ENCODE measurements at places on chromosomes 5 and 9.

DNA sequence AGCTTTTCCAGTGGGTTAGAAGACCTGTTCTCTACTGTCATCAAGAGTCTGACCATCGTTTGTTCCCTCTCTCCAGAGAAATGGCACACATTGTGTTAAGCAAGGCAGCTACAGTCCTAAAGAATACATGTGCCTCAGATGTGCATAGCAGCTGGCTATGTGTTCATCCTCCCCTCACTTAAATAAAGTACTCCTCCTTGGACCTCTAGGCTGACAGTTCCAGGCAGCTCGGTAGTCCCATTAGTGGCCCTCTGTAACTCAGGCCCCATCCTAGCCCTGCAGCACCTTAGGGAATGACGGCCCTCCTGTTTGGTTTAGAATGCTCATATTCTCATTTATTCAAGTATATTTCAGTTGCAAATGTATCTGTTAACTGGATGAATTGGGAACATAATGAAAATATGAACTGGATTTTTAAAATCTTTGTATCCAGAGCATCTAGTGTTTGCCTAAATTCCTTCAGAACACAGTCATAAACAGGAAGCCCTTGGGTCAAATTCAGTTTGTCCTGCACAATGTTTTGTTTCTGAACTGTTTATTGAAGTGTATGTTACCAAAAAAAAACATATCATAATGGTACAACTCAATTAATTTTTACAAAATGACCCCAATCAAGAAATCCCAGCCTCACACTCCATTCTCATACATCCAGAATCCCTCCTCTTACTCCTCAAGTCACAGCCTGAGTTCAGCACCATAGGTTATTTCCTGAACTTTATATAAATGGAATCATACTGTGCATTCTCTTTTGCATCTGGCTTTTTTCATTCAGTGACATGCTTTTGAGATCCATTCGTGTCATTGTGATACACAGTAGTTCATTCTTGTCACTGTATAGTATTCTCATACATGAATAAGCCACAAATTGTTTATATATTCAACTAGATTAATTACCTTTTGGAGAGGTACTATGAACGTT, 1.6 kb upstream of the ASPN start:
- no peak for DNase-seq

DNA sequence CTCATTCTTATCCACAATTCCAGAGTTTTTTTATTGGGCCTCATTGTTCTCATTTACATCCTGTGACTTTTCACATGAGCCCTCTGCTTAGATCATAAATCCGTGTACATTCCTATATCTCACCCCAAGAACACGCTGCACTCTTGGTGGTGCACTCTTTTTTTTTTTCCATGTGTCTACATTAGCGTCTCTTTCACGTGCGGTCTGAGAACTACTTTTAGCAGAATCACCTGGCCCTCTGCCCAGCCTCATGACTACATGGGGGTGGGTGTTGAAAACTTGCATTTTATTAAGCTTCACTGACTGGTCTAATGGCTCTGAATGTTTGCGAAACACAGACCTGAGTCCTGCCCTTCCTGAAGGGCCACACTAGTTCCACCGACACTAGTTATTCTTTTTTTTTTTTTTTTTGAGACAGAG, 18.6 kb downstream of the C9orf57 start:
- no peak for DNase-seq

DNA sequence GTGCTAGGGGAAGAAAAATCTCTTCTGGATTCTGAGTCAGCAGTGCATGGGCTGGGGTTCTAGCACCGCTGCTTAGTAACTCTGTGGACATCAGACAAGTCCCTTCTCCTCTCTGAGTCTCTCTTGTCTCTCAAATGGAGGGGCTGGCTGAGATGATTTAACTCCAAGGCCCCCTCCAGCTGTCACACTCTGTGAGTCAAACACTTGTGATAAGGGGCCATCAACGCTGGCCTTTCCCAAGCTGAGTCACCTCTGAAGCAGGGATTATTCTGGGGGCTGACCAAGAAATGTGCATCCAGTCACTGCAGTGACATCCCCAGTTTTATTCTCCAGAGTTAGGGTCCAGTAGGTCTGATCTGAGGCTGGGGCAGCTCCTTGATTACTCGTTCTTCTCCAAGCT, 110.4 kb upstream of the ZNF462 start:
- DNase-seq: no peak

- DNase-seq: no peak
Observed at GRCh38 chr5:101605700-101606099, 690.4 kb downstream of the SLCO4C1 start.

GRCh38 chr9:99056886-99057664, 47.8 kb upstream of the TGFBR1 start:
- DNase-seq: no peak

DNA sequence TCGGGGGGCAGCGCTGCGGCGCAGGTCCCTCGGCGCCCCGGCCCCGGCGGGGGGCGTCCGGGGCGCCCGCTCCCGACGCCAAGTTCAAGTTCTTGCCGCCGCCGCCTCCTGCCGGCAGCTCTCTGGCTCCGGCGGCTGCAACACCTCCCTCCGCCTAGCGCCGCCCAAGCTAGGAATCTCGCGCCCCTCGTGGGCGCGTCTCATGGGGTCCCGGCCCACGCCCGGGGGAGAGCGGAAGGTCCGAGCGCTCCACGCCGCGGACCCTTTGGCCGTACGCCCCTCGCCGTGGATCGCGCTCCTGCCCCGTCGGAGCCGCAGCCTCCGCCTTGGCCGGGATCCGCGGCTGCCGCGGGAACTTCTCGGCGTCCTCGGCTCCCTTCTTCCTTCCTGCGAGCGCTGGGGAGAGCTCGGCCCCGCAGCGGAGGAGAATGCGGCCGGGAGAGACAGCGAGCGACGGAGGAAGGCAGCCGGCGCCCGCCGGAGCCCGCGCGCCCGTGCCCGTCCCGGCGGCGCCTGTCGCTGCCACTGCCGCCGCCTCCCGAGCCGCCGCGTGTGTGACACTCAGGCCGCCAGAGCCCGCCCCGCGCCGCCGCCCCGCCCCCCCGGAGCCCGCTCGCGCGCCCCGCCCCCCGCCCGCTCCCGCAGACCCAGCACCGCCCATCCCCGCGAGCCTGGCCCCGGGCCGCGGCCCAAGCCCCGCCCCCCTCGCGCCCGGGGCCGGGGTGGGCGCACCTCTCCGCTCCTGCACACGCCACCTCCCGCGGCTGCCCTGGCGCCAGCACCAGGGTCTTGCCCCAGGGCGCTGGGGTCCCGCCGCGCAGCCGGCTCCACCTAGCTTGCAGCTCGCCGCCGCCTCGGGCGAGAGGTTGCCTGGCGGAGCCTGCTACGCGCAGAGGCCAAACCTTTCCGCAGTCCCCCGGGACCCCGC, at the start of gene SHB:
Gene SHB (minus strand): TSS at position 527 of the 928 bp plus-strand sequence. CDS start 582 bp downstream, outside the sequence.
- peak; percentile 68 for DNase-seq

- no peak for DNase-seq
Observed at GRCh38 chr5:123035918-123036390, 571 bp downstream of the PPIC start.

DNA sequence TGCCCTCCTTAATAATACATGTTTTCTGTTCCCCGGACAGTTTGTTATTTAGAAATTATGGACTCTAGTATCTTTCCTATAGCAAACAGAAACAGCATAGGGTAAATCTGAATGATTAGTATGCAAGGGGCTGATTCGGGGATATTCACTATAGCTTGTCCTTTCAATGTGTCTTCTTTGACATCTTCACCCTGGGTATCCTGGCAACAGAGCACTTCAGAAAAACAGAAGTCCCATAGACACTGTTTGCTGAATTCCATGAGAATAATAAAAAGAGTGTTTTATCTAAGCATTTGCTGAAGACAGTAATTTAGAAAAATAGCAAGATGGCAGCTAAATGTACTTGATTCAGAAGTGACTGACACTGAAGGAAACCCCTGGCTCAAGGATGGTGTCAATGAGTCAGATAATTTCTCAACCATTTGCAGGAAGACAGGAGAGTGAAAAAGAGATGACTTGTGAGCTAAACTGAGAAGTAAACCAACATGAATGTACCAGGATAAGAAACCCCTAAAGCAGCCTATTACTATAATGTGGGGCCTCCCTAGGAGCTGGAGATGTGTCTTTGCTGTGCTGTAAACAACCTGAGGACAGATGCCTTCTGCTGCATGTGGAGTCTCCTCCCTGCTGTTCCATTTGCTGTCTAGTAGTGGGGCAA, 246.2 kb downstream of the MAN2A1 start:
- DNase-seq: no peak

- no peak for DNase-seq
Observed at GRCh38 chr5:158471535-158471924, 612.6 kb upstream of the CLINT1 start.

GRCh38 chr9:128552744-128553440, 505 bp downstream of the SPTAN1 start:
- no peak for DNase-seq

- DNase-seq: no peak
Observed at GRCh38 chr9:136629001-136629878, 33.5 kb upstream of the EGFL7 start.

- DNase-seq: no peak
Observed at GRCh38 chr5:177611446-177612214, 11.7 kb downstream of the B4GALT7 start.

DNA sequence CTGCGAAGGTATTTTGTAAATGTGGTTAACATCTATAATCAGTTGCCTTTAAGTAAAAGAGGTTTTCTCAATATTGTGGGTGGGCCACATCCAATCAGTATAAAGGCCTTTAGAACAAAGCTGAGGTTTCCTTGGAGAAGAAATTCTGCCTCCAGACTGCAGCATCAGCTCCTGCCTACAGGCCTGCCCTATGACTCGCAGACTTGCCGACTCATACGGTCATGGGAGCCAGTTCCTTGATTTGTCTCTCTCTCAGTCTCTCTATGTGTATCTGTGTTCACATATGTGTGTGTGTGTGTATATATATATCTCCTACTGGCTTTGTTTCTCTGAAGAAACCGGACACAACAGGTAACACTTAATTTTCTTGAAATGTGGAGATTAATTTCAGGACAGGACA, 45.3 kb downstream of the SLC36A1 start:
- no peak for DNase-seq

DNA sequence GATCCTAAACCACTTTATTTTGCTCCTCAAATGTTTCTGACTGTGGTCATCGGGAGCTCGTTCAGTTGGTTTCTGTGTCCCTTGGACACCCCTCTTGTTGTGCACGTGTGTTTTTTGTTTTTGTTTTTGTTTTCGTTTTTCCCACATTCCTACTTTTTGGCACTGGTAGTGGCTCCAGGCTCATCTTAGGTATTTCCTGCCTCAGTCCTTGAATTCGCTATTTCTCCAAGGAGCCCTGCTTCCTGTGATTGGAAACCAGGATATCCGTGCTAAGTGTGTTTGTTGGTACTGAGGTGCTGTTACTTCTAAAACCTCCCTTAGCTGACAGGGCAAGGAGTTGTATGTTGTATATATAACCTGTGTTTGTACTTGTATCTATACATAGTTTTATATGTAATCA, 5.9 kb downstream of the HMCN2 start:
- no peak for DNase-seq

DNA sequence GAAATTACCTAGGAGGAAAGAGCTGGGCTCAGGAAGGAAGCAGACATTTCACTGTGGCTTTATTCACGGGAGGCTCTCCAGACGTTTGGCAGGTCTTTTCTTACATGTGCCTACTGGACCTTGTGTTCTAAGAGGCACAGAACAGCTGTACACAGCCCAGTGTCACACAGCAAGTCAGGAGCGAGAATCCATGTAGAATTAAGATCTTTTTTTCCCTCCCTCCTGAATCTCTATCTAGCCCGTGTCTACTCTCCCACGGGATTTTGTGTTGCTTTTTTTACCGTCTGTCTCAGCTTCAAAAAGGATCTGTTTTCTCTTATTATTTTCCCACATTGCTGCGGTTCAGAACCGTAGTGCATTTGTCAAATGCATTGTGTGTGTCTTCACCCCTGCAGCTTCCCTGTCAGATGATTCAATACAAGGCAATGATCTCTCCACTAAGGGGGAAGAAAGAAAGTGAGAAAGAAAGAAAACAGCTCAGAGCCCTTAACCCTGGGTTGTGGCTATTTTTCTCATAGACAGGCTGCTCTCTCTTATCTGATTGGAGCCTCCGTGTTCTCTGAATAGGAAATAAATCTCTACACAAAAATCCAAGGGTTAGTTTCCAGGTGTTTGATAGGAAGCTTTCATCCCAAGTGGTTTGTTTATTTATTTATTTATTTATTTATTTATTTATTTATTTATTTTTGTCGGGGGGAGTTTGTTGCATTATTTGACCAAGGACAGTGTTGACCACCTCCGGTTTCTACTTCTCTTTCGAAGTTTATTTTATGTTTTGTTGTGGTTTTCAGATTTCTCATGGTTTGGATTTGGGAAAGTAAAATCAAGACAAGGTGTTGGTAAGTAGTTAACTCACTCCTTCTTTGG, 191.0 kb downstream of the NTRK2 start:
- DNase-seq: no peak

DNA sequence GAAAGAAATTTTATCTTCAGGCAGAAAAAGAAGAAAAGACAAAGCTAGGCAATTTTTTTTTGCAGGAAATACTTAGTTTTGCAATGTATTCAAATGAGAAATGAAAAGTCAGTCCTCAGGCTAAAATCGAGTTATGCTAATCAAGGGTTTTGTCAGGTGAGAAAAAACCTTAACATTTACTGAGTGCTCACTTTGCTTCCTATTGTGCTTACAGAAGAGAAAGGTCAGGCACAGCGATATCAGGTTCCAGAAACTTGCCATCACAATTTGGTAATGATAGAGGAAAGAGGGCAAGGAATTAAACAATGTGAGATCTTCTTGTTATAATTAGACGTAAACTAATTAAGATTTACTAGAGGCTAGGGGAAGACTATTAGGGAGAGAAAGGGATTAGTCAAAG, 431.7 kb upstream of the CTNND2 start:
- no peak for DNase-seq

GRCh38 chr5:123950701-123951581, 439.0 kb downstream of the CSNK1G3 start:
- no peak for DNase-seq

GRCh38 chr9:29039258-29039657, 1466.0 kb upstream of the C9orf72 start:
- DNase-seq: no peak
